Left ventricle myocardium inferior (tissue), 1 donor: ENCODE measurements at places on chromosomes 16 and 17.

GRCh38 chr16:53955221-53955875 is 251.4 kb downstream of the FTO start:
- H3K27ac ChIP-seq, result no peak overlapping the region
- H3K4me3 ChIP-seq, result no peak overlapping the region
- DNase-seq, result no peak
- no peaks in the 10 kb centered on the region for H3K36me3 ChIP-seq
- H3K27me3 ChIP-seq, result no peaks in the 10 kb centered on the region

DNA sequence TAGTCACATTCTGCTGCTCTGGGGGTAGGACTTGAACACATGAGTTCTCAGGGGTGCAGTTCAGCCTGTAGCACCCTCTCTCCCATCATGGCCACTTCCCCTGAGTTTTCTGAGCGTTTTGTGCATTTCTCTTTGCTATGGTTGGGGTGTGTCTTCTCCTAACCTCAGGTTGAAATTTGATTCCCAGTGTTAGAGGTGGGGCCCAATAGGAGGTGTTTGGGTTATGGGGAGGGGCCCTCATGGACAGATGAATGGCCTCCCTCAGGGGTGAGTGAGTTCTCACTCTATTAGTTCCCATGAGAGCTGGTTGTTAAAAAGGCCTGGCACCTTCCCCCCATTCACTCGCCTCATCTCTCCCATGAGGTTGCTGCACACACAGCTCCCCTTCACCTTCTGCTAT is 101.1 kb downstream of the FOXL1 start:
- H3K4me3 ChIP-seq, result no peak overlapping the region
- no peaks in the 10 kb centered on the region for H3K36me3 ChIP-seq
- peaks cover 75% of the 10 kb centered on the region for H3K27me3 ChIP-seq
- peak overlapping the region; percentile 85 for H3K27ac ChIP-seq
- peaks cover 8% of the 10 kb centered on the region for H3K4me1 ChIP-seq

DNA sequence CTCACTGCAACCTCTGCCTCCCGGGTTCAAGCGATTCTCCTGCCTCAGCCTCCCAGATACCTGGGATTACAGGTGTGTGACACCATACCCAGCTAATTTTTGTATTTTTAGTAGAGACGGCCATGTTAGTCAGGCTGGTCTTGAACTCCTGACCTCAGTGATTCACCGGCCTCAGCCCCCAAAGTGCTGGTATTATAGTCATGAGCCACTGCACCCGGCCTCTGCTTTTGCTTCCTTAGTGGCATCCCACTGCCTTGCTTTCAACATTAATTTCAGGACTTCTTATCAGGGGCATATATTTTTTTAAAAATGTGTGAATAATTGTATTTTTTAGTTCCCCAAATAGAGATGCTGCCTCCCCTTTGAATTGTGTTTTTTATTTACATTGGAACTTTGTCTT is 98.8 kb downstream of the SYCE1L start:
- H3K27ac ChIP-seq, result no peak overlapping the region
- peaks cover 3% of the 10 kb centered on the region for H3K27me3 ChIP-seq
- no peak for DNase-seq
- no peaks in the 10 kb centered on the region for H3K4me1 ChIP-seq

- H3K27ac ChIP-seq, result no peak overlapping the region
- H3K27me3 ChIP-seq, result no peaks in the 10 kb centered on the region
- H3K4me3 ChIP-seq, result no peak overlapping the region
- DNase-seq, result no peak
- H3K4me1 ChIP-seq, result no peaks in the 10 kb centered on the region
- H3K36me3 ChIP-seq, result no peaks in the 10 kb centered on the region
Measured at GRCh38 chr16:53565296-53565863, 62.4 kb upstream of the AKTIP start.

- H3K27ac ChIP-seq, result no peak overlapping the region
- H3K36me3 ChIP-seq, result no peaks in the 10 kb centered on the region
- peaks cover 23% of the 10 kb centered on the region for H3K4me1 ChIP-seq
Measured at GRCh38 chr17:1965556-1966273, 59.4 kb downstream of the RTN4RL1 start.

DNA sequence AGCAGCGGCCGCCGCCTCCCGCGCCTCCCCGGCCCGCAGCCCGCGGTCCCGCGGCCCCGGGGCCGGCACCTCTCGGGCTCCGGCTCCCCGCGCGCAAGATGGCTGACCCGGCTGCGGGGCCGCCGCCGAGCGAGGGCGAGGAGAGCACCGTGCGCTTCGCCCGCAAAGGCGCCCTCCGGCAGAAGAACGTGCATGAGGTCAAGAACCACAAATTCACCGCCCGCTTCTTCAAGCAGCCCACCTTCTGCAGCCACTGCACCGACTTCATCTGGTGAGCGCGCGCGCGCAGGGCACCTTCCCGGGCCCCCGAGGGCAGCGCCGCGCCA is 258 bp downstream of the PRKCB start:
- peak overlapping the region; percentile 58 for H3K4me3 ChIP-seq
- no peak overlapping the region for H3K27ac ChIP-seq
- peaks cover 13% of the 10 kb centered on the region for H3K4me1 ChIP-seq
- H3K27me3 ChIP-seq, result peaks cover 92% of the 10 kb centered on the region

DNA sequence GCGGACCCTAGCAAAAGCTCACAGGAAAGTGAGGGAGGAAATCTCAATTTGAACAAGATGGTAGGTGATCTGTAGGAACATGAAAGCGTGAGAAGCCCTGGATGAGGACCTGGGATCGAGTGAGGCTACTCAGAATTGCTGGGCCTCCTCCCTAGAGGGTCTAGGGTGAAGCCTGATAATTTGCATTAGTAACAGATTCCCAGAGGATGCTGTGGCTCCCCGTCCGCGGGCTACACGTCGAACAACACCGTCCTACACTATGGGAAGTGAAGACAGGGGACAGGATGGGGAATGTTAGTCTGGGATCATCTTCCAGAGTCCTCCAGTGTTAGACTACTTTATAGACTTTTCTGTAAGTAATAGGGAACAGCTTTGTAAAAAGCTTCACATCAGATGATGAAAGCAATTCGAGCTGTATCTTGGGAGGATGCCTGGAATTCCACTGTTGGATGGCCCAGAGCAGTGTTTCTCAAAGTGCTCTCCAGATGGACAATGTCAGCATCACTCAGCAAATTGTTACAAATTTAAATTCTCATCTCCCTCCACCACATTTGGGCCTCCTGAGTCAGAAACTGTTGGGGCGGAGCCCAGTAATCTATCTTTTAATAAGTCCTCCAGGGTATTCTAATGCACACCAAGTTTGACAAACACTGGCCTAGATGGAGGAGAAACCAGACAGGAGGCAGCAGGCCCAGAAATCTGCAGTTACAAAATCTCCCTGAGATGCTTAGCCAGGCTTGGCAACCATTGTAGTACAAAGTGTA is 6.5 kb downstream of the FNDC8 start:
- peaks cover 12% of the 10 kb centered on the region for H3K4me1 ChIP-seq
- H3K36me3 ChIP-seq, result peaks cover 18% of the 10 kb centered on the region
- no peaks in the 10 kb centered on the region for H3K27me3 ChIP-seq
- H3K27ac ChIP-seq, result peak overlapping the region; percentile 46
